Endodermal cell (in vitro differentiated cells): ENCODE measurements at places on chromosomes 11 and 22.

GRCh38 chr11:79196950-79197349, 243.9 kb downstream of the TENM4 start:
- peaks cover 4% of the 10 kb centered on the region for H3K36me3 ChIP-seq
- DNase-seq: no peak
- no peaks in the 10 kb centered on the region for H3K27me3 ChIP-seq
- no peak overlapping the region for H3K4me3 ChIP-seq
- H3K27ac ChIP-seq: no peak overlapping the region

GRCh38 chr11:64291752-64292459, 804 bp downstream of the KCNK4 start:
- H3K27me3 ChIP-seq: peaks cover 77% of the 10 kb centered on the region
- no peaks in the 10 kb centered on the region for H3K36me3 ChIP-seq
- H3K4me3 ChIP-seq: no peak overlapping the region
- H3K27ac ChIP-seq: no peak overlapping the region

DNA sequence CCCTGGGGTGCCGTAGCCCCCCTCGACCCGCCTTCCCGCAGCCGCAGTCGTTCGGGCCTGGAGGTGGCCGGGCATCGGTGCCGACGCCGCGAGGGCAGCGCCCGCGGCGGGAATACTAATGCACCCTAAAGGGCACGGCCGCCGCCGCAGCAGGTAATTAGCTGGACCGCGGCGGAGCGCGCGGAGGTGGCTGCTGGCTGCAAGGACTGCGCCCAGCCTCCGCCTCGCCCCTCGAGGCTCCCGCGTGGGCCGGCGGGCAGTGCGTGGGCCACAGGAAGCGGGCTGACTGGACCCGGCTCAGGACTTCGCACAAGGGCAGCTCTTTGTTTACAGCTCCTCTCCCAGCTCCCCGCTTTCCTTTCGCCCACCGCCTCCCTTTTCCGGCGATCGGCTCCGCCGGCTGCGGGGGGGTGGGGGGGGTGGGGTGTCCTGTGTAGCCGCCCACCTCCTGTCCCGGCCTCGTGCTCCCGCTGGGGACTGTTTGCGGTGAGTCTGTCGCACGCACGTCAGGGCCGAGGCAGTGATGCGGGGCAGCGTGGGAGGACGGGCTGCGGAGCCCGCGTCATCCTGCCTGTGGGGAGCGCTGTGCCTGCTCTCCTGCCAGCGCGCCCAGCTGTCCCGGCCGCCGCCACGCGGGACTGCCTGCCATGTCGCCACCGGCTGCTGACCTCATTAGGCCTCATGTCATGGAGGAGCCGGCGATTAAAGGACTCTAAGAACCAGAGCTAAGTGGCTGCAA, 53.2 kb downstream of the GRIK4 start:
- H3K4me3 ChIP-seq: peak overlapping the region; percentile 72
- peak; percentile 80 for DNase-seq
- H3K27ac ChIP-seq: peak overlapping the region; percentile 90
- H3K27me3 ChIP-seq: peaks cover 19% of the 10 kb centered on the region
- peaks cover 16% of the 10 kb centered on the region for H3K4me1 ChIP-seq
- H3K36me3 ChIP-seq: no peaks in the 10 kb centered on the region

- H3K27ac ChIP-seq: no peak overlapping the region
- no peak overlapping the region for H3K4me3 ChIP-seq
- H3K4me1 ChIP-seq: no peaks in the 10 kb centered on the region
- H3K36me3 ChIP-seq: no peaks in the 10 kb centered on the region
- DNase-seq: no peak
- peaks cover 5% of the 10 kb centered on the region for H3K27me3 ChIP-seq
Observed at GRCh38 chr11:15227011-15227410, 112.3 kb downstream of the INSC start.

GRCh38 chr22:44429941-44430587, 68.0 kb downstream of the RTL6 start:
- no peak overlapping the region for H3K27ac ChIP-seq
- no peak overlapping the region for H3K4me3 ChIP-seq
- H3K4me1 ChIP-seq: no peaks in the 10 kb centered on the region
- DNase-seq: peak; percentile 30
- no peaks in the 10 kb centered on the region for H3K27me3 ChIP-seq

- H3K27ac ChIP-seq: no peak overlapping the region
- no peaks in the 10 kb centered on the region for H3K36me3 ChIP-seq
- H3K4me1 ChIP-seq: peaks cover 23% of the 10 kb centered on the region
- H3K4me3 ChIP-seq: no peak overlapping the region
Observed at GRCh38 chr11:78370406-78371172, 47.0 kb downstream of the GAB2 start.

DNA sequence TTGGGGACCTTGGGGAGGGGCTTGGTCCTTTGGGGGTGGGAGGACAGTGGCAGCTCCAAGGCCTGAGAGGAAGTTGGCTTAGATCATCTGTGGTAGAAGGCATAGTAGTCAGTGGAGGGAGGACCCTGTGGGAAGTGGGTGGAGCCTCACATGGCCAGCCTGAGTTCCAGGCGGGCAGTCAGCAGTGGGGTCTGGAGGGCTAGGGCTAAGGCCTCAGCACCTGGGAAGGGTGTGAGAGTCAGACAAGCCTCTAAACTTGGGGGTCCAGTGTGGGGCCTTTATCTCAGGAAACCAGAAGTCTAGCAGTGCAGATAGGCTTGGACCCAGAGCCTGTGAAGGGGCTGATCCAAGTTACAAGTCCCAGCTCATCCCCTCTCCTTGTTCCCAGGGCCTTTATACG, 4.0 kb downstream of the NLRX1 start:
- no peaks in the 10 kb centered on the region for H3K27me3 ChIP-seq
- no peaks in the 10 kb centered on the region for H3K4me1 ChIP-seq
- H3K36me3 ChIP-seq: no peaks in the 10 kb centered on the region
- H3K27ac ChIP-seq: no peak overlapping the region
- H3K4me3 ChIP-seq: no peak overlapping the region
- DNase-seq: no peak

- H3K27me3 ChIP-seq: no peaks in the 10 kb centered on the region
- H3K4me1 ChIP-seq: no peaks in the 10 kb centered on the region
- H3K36me3 ChIP-seq: no peaks in the 10 kb centered on the region
Observed at GRCh38 chr22:17201285-17201945, 17.8 kb downstream of the ADA2 start.

DNA sequence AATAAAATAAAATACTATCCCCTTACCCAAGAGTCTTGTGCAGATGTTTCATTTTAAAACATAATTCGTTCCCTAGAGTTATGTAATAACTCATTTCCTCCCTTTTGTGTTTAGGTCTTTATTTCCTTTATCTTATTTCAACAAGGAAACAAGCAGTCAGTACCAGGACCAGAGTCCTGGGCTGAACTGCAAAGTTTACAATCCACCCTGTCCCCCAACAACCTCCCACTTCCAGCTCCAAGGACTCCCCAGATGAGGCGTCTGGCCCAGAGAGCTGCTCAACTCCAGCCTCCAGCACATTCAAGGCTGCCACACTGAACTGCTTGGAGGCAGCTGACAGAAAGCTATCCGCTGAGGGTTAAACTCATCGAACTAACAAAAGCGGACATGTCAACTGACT, 4.5 kb downstream of the POLDIP3 start:
- DNase-seq: no peak
- H3K36me3 ChIP-seq: peaks cover 64% of the 10 kb centered on the region
- H3K27me3 ChIP-seq: no peaks in the 10 kb centered on the region
- H3K27ac ChIP-seq: no peak overlapping the region
- peaks cover 5% of the 10 kb centered on the region for H3K4me1 ChIP-seq
- no peak overlapping the region for H3K4me3 ChIP-seq

DNA sequence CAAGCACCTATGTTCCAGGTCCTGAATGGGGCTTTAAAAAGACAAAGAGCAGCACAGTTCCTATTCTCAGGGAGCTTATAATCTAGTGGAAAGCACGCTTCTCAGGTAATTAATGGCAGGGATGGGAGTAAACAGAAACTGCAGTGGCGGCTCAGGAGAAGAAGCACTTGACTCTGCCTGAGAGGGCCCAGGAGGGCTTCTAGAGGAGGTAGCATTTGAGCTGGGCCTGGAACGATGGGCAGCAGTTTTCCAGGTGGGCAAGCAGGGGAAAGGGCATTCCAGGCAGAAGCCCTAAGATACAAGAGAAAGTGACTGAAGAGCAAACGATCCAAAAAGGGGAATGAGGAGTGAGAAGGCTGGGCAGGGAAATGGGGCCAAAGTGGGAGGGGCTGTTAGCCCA, 37.1 kb upstream of the CHST1 start:
- H3K27me3 ChIP-seq: peaks cover 8% of the 10 kb centered on the region
- no peak for DNase-seq
- no peak overlapping the region for H3K4me3 ChIP-seq
- peaks cover 5% of the 10 kb centered on the region for H3K4me1 ChIP-seq
- H3K27ac ChIP-seq: no peak overlapping the region

- H3K4me3 ChIP-seq: no peak overlapping the region
- H3K27ac ChIP-seq: no peak overlapping the region
Observed at GRCh38 chr11:24585192-24585591, 88.3 kb downstream of the LUZP2 start.

GRCh38 chr22:47154621-47155081, 392.2 kb downstream of the TBC1D22A start:
- no peak overlapping the region for H3K27ac ChIP-seq
- no peak overlapping the region for H3K4me3 ChIP-seq
- H3K4me1 ChIP-seq: no peaks in the 10 kb centered on the region
- no peaks in the 10 kb centered on the region for H3K27me3 ChIP-seq
- no peak for DNase-seq

GRCh38 chr11:15884141-15884540, 472.2 kb downstream of the SOX6 start:
- H3K27me3 ChIP-seq: no peaks in the 10 kb centered on the region
- H3K27ac ChIP-seq: no peak overlapping the region
- H3K36me3 ChIP-seq: no peaks in the 10 kb centered on the region
- H3K4me1 ChIP-seq: peaks cover 24% of the 10 kb centered on the region
- no peak overlapping the region for H3K4me3 ChIP-seq

DNA sequence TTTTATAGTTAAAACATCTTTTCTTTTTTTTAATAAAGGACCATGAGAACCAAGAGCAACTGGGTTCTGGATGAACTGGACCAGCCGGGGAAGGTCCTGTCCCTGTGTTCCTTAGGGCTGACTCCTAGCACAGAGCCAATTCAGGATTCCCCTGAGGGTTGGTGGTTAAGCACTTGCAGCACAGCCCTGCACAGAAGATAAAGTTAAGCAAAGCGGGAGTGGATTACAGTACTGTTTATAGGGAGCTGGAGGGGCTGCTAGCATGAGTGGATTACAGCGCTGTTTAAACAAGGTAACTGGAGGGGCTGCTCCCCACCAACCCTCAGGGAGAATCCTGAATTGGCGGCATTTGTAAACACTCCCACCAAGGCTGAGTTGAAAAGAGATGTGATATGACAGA, 90.6 kb downstream of the CELSR1 start:
- H3K27me3 ChIP-seq: no peaks in the 10 kb centered on the region
- no peaks in the 10 kb centered on the region for H3K36me3 ChIP-seq
- no peak overlapping the region for H3K4me3 ChIP-seq
- DNase-seq: no peak
- no peak overlapping the region for H3K27ac ChIP-seq

DNA sequence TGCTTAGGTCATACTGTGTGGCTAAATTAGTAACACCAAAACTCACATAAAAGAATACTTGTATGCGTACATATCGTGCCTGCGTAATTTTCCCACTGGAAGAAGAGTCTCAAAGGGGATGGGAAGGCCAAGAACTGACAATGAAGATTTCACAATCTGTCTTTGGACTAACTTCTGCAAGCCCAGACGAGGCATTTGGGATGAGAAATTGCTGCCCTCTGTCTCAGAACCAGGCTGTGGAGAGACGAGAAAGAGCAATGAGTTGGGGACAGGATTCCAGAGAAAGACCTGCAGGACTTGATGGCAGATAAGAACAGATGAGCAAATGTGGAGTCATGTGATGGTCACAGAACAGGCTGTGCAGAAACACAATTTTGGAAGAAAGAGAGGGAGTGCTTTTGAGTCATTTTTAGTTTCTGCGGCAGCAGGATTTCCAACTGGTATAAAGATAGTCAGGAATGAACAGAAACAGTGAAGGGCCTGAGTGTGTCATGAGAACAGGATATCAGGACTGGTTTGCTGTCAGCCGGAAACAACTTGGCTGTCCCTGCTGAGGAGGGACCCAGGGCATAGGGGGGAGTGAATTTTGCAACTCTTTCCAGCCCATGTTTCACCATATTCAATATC, 82.7 kb upstream of the CTSC start:
- H3K27me3 ChIP-seq: peaks cover 7% of the 10 kb centered on the region
- H3K36me3 ChIP-seq: no peaks in the 10 kb centered on the region
- H3K4me3 ChIP-seq: no peak overlapping the region
- H3K27ac ChIP-seq: no peak overlapping the region
- DNase-seq: no peak
- no peaks in the 10 kb centered on the region for H3K4me1 ChIP-seq

DNA sequence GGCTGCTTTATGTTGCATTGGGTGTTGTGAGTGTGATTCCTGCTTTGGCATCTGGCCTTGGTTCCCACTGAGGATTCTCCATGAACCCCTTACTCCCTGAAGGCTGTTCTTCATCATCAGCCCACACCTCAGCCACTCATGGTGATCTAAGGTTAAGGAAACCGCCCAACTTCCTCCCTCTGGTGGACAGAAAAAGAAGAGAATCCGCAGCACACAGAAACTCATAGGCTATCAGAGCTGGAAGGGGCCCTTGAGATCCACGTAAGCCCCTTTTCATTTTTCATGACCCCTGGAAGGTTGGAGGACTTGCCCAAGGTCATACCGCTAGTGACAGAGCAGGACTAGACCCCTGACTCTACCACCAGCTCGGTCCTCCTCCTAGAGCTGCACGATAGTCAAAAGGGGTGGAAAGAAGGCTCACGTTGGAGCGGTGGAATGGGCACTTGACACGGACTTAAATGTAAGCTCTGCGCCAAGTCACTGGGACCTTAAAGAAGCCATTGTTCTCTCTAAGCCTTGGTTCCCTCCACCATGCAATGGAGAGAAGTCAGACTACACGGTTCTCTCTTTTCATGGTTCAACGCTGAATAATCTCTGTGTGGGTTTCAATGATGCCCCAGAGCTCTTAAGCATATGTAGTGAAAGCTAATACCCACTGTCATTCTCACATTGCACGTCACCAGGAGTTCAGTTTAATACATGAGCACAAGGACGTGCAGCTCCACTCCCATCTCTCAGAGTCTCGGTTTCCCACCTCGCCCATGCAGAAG, 83.6 kb upstream of the CRTAM start:
- DNase-seq: peak; percentile 78
- peaks cover 8% of the 10 kb centered on the region for H3K4me1 ChIP-seq
- H3K27me3 ChIP-seq: no peaks in the 10 kb centered on the region
- H3K27ac ChIP-seq: no peak overlapping the region
- no peaks in the 10 kb centered on the region for H3K36me3 ChIP-seq

GRCh38 chr11:71386202-71386601, 62.0 kb downstream of the DHCR7 start:
- no peaks in the 10 kb centered on the region for H3K4me1 ChIP-seq
- H3K27me3 ChIP-seq: no peaks in the 10 kb centered on the region
- DNase-seq: no peak
- no peaks in the 10 kb centered on the region for H3K36me3 ChIP-seq

DNA sequence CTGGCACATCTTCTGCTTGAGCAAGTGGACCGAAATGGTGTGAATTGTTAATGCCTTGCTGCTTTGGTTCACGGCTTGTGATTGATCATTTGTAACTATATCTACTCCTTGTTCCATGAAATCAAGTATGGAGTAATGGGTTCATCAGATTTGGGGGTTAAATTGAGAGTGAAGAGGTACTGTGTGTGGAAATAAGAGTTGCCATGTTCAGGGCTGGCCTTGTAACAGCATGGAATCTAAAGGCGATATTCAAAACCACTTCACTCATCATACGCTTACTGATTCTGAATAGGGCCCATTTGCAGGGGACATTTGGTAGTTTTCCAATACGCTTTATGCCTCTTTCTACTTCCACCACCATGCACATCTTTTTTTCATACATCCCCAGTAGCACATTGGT, 122.2 kb downstream of the DCDC1 start:
- no peak overlapping the region for H3K27ac ChIP-seq
- H3K4me1 ChIP-seq: no peaks in the 10 kb centered on the region
- no peak overlapping the region for H3K4me3 ChIP-seq
- no peaks in the 10 kb centered on the region for H3K36me3 ChIP-seq
- H3K27me3 ChIP-seq: no peaks in the 10 kb centered on the region
